Aortic smooth muscle cell (primary cell): ENCODE measurements at places on chromosomes 1 and 21. TPM values are rescaled to one million over a fixed set of nuclear protein-coding genes. Genes with fewer than 3 reads are reported as not detected.

Gene GJA4
- total RNA-seq, result 1.1 and 1.6 TPM in 2 replicates

Gene SPRR2G
- total RNA-seq, result not detected in 2 replicates

Gene FCRL6
- not detected in 2 replicates for total RNA-seq

Gene SF3B4
- 8.5 and 14.7 TPM in 2 replicates for total RNA-seq

Gene SV2A
- total RNA-seq, result 5.8 and 7.5 TPM in 2 replicates

Gene PLA2G2A
- total RNA-seq, result not detected in 2 replicates
